ENCODE measurements at places on chromosomes 7 and 10.

DNA sequence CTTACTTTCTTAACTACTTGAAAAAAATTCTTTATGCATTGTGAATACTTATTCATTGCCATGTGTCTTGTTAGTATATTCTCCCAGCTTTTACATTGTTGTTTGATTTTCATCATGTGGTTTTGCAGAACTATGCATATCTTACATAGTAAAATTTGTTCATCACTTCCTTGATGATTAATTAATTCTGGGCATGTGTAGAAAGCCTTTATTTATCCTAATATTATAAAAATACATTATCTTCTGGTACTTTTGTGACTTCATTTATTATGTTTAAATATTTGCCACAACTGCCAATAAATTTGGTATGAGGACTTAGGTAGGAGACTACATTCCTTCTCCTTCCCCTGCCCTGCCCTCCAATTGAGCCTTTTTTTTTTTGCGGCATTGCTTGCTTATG is 166.0 kb upstream of the ZNF32 start:
- DNase-seq, result no peak

GRCh38 chr10:71985542-71986250 is 21.5 kb downstream of the CHST3 start:
- no peak for DNase-seq

- DNase-seq, result no peak
These were observed 325.9 kb upstream of the SEMA3D start for GRCh38 chr7:85512790-85513189.

DNA sequence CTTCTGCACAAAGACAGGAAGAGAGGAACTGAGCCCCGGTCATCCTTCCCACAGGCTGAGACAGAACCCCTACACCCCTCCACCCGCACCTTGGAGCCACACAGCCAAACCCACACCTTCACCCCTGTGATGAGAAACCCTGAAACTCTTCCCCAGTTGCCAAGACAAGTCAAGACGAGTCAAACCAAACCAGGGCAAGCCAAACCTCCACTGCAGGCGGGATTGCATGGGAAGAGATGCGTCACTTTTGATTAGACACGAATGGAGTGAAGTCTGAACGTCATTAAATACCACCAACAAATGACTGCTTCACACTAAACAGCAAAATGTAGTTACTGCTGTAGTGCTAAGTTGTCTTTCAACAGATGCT is 73.8 kb downstream of the PRPF18 start:
- no peak for DNase-seq

DNA sequence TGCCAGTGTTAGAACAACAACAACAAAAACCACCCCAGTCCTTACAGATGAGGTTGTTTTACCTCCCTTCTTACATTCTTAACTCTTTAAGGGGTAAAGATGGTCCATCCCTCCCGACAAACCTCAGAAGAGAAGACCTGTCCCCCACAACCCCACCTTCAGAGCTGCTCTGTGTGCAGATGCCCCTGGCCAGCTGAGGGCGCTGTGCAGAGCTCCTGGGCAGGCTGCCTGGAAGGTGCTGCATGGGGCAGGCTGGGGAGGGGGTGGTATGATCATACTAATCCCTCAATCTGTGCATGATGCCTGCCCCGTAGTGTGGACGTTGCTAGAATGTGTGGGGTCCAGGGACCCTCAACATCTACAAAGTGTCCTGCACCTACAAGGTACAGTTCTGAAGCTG is 387.1 kb downstream of the INHBA start:
- DNase-seq, result no peak

DNA sequence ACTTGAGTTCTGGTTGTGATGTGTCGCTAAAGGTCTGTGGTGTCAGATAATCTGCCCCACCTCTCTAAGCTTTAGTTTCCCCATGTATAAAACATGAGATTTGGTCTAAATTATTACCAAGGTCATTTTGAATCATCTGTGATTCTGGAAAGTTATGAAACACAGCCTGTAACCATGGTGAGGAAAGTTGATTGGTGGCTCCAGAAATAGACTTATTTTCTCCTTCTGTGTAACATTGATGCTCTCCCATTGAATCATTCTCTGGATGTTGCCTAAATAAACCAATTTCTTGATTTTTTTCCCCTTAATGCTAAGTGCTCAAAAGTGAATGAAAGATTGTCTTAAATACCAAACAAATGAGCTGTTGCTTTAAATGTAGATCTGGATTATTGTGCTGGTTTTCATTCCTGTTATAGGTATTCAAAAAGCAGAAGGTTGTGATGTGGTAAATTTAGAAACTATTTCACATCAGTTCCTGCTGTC is 30.0 kb upstream of the PCGF5 start:
- DNase-seq, result no peak

DNA sequence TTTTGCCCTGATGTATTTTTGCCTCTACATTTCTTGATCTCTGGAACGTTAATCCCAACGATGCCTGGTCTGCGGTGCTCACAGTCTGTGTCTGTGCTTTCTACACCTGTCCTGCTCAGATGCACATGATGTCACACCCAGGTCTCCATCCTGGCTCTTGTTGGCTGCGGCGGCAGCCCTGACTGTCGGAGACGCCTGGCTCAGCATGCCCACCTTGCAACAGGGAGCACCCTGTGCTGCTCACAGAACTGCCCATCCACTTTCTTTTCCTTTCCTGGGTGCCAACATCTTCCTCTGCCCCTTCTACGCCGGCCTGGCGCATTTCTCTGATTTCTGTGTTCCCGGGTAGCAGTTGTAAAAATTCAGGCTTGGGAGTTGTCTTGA is 106.2 kb downstream of the CUX1 start:
- DNase-seq, result no peak

- DNase-seq, result no peak
These were observed 361.8 kb downstream of the IPMK start for GRCh38 chr10:57905861-57906260.

DNA sequence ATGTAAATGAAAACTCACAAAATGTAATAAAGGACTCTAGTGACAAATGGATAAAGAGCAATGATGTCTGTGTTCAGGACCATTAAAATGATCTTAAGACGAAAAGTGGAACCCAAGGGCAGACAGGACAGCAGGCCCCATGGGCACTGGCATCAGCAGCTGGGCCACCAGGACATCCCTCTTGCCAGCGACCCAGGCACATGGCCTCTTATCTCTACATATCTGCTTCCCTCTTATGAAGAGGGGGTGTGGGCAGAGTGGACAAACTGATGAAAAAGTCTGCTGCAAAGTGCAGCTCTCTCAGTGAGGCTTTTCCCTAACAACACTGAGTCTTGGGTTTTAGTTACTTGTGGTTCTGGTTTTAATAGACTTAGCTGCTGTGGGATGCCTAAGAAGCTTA is 44.8 kb upstream of the ANKRD1 start:
- DNase-seq, result no peak

DNA sequence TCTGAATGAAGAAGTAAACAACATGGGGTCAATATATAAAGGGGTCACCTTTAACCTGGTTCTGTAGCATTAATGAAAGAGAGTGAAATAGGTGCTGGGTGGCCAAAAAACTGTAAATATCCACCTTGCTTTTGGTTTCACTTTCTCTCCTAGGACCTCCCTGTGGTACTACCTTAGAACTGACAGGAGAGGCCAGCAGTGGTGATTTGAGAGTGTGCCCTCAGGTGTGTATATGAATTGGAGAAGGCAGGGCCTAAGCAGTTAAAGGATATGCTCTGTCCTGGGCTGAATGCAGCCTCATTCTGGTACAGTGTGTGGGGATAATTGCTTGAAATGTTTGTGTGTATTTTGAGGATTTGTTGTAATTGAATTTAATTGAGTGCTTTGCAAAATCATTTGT is 62.0 kb downstream of the BBS9 start:
- no peak for DNase-seq

GRCh38 chr10:132497861-132498561 is 39.6 kb upstream of the INPP5A start:
- DNase-seq, result no peak

DNA sequence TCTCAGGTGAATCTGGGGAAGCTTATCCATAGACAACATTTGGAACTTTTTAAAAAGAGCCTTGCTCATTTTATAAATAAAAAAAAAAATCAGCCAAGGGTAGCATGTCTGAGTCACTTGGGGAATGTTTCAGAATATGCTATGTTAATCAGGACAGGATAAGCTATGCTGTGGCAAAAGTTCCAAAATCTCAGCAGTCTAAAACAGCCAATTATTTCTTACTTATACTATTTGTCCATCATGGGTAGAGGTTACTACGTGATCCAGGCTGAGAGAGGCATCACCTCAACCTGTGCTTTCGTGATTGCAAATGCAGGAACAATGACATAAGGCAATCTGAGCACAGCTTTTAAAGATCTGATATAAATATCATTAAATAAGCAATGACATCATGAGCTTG is 6.5 kb downstream of the SLC13A1 start:
- no peak for DNase-seq
